Activated T-cell treated with anti-CD3 and anti-CD28 coated beads, Interleukin-2, amount 50 U/mL, for 72 hours (primary cell): ENCODE measurements at places on chromosomes 5 and 9. TPM values are rescaled to one million over a fixed set of nuclear protein-coding genes. Genes with fewer than 3 reads are reported as not detected.

Gene SLC34A3
- 0.12 TPM for total RNA-seq

Gene MSH3
- total RNA-seq = 24.4 TPM

Gene EPB41L4A
- 2.0 TPM for total RNA-seq

Gene FAM221B
- not detected for total RNA-seq

Gene NIM1K
- 3.4 TPM for total RNA-seq

Gene SLC36A3
- total RNA-seq = not detected
